PC-3 (cell line): ENCODE measurements at places on chromosomes 16 and 17.

- DNase-seq: no peak
- no peak overlapping the region for H3K27ac ChIP-seq
- peaks cover 13% of the 10 kb centered on the region for H3K4me1 ChIP-seq
- H3K27me3 ChIP-seq: no peaks in the 10 kb centered on the region
- H3K36me3 ChIP-seq: no peaks in the 10 kb centered on the region
- H3K4me3 ChIP-seq: no peak overlapping the region
Measured at GRCh38 chr16:31461201-31461920, 2.1 kb downstream of the ARMC5 start.

GRCh38 chr17:73998653-73999645, 204.5 kb upstream of the RPL38 start:
- no peaks in the 10 kb centered on the region for H3K36me3 ChIP-seq
- H3K27me3 ChIP-seq: peaks cover 23% of the 10 kb centered on the region; the same call in 1 of the 2 replicates
- H3K4me1 ChIP-seq: no peaks in the 10 kb centered on the region
- DNase-seq: peak; percentile 74

DNA sequence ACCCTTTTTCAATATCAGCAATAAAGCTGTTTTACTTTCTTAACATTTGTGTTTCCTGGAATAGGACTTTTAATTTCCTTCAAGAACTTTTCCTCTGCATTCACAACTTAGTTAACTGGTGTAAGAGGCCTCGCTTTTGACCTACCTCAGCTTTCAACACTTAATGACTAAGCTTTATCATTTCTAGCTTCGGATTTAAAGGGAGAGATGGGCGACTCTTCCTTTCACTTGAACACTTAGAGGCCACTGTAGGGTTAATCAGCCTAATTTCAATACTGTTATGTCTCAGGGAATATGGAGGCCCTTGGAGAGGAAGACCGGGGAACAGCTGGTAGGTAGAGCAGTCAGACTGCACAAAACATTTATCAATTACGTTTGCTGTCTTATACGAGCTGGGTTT, 4.7 kb downstream of the SYNRG start:
- H3K4me1 ChIP-seq: peaks cover 21% of the 10 kb centered on the region
- H3K27me3 ChIP-seq: no peaks in the 10 kb centered on the region
- H3K36me3 ChIP-seq: no peaks in the 10 kb centered on the region; the same call in 1 of the 2 replicates
- H3K4me3 ChIP-seq: no peak overlapping the region
- H3K27ac ChIP-seq: no peak overlapping the region

GRCh38 chr17:6365200-6365943, 69.5 kb downstream of the AIPL1 start:
- peak overlapping the region; percentile 48 for H3K4me3 ChIP-seq
- no peaks in the 10 kb centered on the region for H3K27me3 ChIP-seq
- H3K27ac ChIP-seq: peak overlapping the region; percentile 98
- no peaks in the 10 kb centered on the region for H3K36me3 ChIP-seq
- DNase-seq: peak; percentile 92

GRCh38 chr17:65290056-65290455, 152.9 kb downstream of the RGS9 start:
- H3K27me3 ChIP-seq: no peaks in the 10 kb centered on the region
- H3K4me3 ChIP-seq: no peak overlapping the region
- no peak overlapping the region for H3K27ac ChIP-seq
- H3K4me1 ChIP-seq: no peaks in the 10 kb centered on the region

DNA sequence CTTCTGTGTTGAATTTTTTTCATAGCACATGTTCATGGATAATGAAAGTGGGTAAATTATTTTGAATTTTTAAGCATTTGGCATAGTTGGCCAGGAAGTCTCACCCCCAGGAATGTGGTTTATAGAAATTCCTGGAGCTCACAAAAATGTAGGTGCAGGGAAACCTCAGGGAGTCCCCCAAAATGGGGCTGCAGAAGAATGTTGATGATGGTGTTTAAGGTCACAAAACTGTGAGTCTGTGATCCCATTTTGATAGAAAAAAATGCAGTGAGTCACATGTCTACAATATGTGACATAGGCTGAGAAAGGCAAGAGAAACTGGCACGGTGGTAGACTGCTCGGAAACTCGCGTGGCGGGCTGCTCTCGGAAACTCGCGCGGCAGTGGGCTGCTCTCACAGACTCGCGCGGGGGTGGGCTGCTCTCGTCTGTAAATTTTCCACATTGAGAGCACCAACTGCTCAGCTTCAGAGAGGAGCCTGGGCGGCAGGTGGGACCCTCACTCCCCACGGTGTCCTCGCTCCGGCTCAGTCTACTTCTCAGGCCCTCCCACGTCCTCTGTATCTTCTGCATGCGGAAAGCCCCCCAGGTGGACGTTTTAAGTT, 18.7 kb upstream of the MC1R start:
- no peak overlapping the region for H3K27ac ChIP-seq
- H3K36me3 ChIP-seq: peaks cover 2% of the 10 kb centered on the region; the same call in 1 of the 2 replicates
- H3K27me3 ChIP-seq: no peaks in the 10 kb centered on the region
- DNase-seq: no peak

- no peak overlapping the region for H3K4me3 ChIP-seq
- no peak for DNase-seq
- H3K27me3 ChIP-seq: no peaks in the 10 kb centered on the region
Measured at GRCh38 chr16:84810518-84811273, 9.1 kb upstream of the CRISPLD2 start.

GRCh38 chr17:46120078-46120477, 73.2 kb downstream of the KANSL1 start:
- no peak overlapping the region for H3K4me3 ChIP-seq
- no peak overlapping the region for H3K27ac ChIP-seq
- no peaks in the 10 kb centered on the region for H3K4me1 ChIP-seq

- peak; percentile 10 for DNase-seq
- no peak overlapping the region for H3K27ac ChIP-seq
- H3K27me3 ChIP-seq: no peaks in the 10 kb centered on the region
- no peaks in the 10 kb centered on the region for H3K4me1 ChIP-seq
- H3K36me3 ChIP-seq: peaks cover 53% of the 10 kb centered on the region
Measured at GRCh38 chr17:28684963-28685362, 23.0 kb downstream of the SUPT6H start.

GRCh38 chr16:7236824-7237410, 95.7 kb upstream of the RBFOX1 start:
- H3K27me3 ChIP-seq: no peaks in the 10 kb centered on the region
- H3K4me1 ChIP-seq: no peaks in the 10 kb centered on the region
- no peaks in the 10 kb centered on the region for H3K36me3 ChIP-seq
- no peak overlapping the region for H3K27ac ChIP-seq

GRCh38 chr16:50617646-50618184, 63.4 kb downstream of the SNX20 start:
- H3K27ac ChIP-seq: no peak overlapping the region
- H3K27me3 ChIP-seq: no peaks in the 10 kb centered on the region
- no peak overlapping the region for H3K4me3 ChIP-seq
- H3K36me3 ChIP-seq: no peaks in the 10 kb centered on the region
- no peak for DNase-seq

GRCh38 chr17:71902894-71903506, 217.8 kb upstream of the SOX9 start:
- H3K27ac ChIP-seq: no peak overlapping the region
- no peaks in the 10 kb centered on the region for H3K27me3 ChIP-seq
- DNase-seq: peak; percentile 31
- peaks cover 49% of the 10 kb centered on the region for H3K4me1 ChIP-seq
- H3K36me3 ChIP-seq: no peaks in the 10 kb centered on the region

DNA sequence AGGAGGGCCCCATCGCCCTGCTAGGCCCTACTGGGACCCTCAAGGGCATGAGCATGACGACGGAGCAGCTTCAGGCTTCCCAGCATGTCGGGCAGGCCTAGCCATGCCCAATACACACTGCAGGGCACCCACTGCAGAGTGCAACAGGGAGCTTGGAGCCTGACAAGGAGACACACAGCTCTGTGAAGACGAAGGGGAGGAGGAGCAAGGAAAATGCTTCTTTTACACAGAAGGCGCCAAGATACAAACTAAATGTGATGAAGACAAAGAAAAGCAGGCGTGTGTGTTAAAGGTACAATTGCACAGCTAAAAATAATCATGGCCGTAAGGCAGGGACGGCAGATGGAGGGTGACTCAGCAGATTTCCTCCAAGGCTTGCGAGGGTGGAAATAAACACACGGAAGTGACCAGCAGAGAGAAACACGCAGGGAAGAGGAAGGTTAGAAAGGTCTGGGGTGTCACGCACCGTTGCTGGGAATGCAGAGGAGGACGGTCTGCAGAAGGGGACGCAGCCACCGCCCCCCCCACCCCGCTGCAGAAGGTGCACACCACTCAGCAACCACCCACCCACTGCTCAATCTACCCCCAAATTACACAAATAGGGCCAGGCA, 108.5 kb downstream of the ZNF778 start:
- peaks cover 7% of the 10 kb centered on the region; the same call in 1 of the 2 replicates for H3K36me3 ChIP-seq
- H3K4me1 ChIP-seq: peaks cover 66% of the 10 kb centered on the region
- H3K27ac ChIP-seq: peak overlapping the region; percentile 100
- DNase-seq: peak; percentile 60
- H3K4me3 ChIP-seq: no peak overlapping the region

DNA sequence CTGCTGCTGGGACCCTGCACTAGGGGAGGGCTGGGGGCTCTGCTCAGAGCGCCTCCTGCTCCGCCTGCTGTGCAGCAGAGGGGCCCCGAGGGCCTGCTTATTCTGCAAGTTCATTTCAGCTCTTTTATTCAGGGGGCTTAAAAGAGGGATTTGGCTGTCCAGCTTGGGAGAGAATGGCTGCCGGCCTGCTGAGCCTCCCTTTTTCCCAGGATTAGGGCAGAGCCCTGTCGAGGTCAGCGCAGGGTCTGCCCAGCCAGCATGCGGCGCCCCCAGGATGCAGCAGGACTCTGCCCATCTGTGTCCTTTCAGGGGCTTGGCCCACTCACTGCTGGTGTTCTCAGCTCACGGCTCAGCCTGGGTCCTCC, 1.1 kb downstream of the SMIM5 start:
- DNase-seq: no peak
- H3K27ac ChIP-seq: peak overlapping the region; percentile 89
- H3K4me1 ChIP-seq: peaks cover 16% of the 10 kb centered on the region
- no peaks in the 10 kb centered on the region for H3K27me3 ChIP-seq

DNA sequence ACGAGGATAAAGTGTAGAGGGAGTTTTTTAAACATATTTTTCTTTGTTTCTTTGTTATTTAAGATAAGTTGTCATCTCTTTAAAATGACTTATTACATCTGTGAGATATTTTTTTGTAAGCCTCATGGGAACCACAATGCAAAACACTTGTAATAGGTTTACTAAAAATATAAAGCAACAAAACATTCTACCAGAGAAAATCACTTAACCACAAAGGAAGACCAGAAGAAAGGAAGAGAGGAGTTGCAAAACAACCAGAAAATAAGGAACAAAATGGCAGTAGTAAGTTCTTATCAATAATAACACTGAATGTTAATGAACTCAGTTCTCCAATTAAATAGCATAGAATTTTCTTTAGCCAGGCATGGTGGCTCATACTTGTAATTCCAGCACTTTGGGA, 22.9 kb downstream of the DHRS7B start:
- H3K27ac ChIP-seq: no peak overlapping the region
- no peak overlapping the region for H3K4me3 ChIP-seq
- no peak for DNase-seq
- no peaks in the 10 kb centered on the region for H3K4me1 ChIP-seq
- H3K27me3 ChIP-seq: no peaks in the 10 kb centered on the region

DNA sequence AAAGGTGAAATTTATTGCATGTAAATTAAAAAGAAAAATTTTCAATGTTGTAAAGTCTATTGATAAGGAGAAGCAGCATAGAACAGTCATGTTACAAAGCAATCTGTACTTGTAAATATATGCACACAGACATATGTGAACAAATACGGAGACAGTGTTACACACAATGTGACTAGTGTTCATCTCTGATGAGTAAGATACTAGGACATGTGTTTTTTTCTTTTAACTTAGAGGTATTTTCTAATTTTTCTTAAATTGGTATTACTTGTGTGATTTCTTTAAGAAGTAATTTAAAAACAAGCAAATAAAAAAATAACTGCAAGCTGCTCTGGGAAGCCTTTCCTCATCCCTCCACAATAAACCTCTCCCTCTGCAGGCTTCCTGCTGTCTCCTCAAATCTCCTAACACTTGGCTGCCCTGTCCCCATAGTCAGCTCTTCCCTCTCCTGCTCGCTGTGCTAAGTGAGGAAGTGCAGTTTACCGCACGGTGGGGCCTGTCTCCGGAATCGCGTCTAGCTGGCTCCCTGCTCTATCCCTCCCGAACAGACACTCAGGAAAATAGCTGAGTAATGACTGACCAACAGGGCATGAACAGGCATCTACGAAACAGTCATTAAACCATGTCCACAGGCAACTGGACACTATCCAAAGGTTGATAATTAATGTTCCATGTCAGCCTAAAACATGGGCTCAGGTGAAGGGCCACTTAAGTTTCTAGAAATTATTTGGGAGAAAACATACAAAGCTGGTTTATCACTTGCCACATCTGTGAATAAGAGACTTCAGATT, 35.9 kb downstream of the CMTM4 start:
- no peaks in the 10 kb centered on the region for H3K36me3 ChIP-seq
- H3K27me3 ChIP-seq: no peaks in the 10 kb centered on the region
- peaks cover 21% of the 10 kb centered on the region for H3K4me1 ChIP-seq
- DNase-seq: peak; percentile 73
- peak overlapping the region; percentile 65 for H3K27ac ChIP-seq

DNA sequence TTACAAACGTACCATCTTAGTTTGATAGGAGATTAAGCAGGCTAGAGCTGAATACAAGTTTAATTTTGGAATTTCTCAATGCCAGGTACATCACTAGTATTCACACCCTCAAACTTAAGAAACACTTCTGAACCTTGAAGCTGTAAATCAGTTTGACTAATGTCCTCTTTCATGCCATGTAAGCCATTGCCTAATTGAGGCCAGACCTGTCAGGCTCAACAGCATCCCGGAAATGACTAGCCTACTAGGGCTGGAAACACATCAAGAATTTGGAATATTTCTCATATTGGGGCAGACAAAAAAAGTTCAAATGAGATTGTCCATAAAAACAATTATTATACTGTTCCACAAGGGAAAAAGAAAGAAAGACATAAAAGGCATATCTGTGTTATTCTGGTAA, 1.7 kb downstream of the USP32 start:
- H3K27ac ChIP-seq: no peak overlapping the region
- H3K36me3 ChIP-seq: no peaks in the 10 kb centered on the region
- H3K4me1 ChIP-seq: peaks cover 23% of the 10 kb centered on the region

- no peak overlapping the region for H3K27ac ChIP-seq
- no peaks in the 10 kb centered on the region for H3K27me3 ChIP-seq
- H3K4me3 ChIP-seq: no peak overlapping the region
- H3K36me3 ChIP-seq: no peaks in the 10 kb centered on the region
Measured at GRCh38 chr16:66222756-66223155, 143.7 kb upstream of the CDH5 start.

GRCh38 chr16:4561596-4561995, 5.5 kb downstream of the C16orf96 start:
- H3K4me3 ChIP-seq: no peak overlapping the region
- H3K4me1 ChIP-seq: no peaks in the 10 kb centered on the region
- no peak for DNase-seq
- H3K27me3 ChIP-seq: no peaks in the 10 kb centered on the region
- H3K36me3 ChIP-seq: no peaks in the 10 kb centered on the region

DNA sequence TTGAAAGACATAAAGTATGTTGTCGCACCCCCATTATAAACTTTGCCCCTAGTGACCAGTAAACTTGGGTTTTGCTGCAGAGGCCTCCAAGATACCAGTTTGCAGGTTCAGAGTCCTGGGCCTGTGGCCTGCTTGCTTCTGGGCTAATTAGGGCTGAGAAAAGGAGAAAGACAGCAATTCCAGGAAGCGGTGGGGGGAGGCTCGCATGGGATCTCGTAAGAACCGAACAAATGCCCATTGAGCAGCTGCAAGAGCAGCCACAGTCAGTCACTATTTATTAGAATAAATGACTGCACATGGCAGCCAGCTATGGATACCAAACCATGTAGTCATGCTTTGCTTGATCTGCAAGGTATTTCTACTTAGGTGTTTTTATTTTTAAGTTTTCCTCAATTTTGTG, 4.9 kb downstream of the SHISA9 start:
- no peaks in the 10 kb centered on the region for H3K4me1 ChIP-seq
- peaks cover 38% of the 10 kb centered on the region for H3K27me3 ChIP-seq
- no peak overlapping the region for H3K4me3 ChIP-seq
